ENCODE measurements at places on chromosomes 12 and 14.

- DNase-seq: no peak
These were observed 40.5 kb downstream of the RASSF3 start for GRCh38 chr12:64650762-64651161.

DNA sequence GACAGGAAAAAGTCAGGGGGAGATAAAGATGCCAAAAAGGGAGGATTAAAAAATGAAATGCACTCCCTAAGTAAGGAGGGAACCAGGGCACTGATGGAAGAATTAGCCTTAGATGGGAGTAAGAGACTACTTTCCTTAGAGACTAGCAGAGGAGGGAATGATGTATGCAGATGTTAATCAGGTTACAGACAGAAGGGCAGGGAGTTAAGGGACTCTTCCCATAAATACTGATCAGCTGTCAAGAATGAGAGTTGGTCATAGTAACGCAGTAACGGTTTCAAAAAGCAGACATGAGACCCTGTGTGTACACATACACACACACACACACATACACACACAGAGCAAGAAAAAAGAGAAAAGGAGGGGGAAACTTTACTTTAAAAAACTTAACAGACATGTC is 93.4 kb downstream of the PHLDA1 start:
- no peak for DNase-seq

DNA sequence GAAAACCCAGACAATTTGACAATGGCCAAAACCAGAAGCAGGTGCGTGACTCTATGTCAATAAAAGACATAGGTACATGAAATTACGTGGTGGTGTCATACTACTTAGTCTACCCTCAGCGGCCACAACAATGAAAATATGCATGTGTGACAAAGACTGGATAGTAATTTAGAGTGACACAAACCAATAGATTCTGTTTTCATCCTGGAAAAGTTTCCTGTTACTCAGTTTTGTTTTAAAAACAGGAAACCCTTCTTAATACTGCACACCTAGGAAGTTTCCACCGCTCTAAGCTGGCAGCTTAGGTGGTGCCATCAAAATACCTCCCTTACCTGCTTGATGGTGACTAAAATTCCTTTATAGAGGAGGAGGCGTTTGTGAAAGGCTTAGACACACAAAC is 15.1 kb downstream of the POU6F1 start:
- no peak for DNase-seq

DNA sequence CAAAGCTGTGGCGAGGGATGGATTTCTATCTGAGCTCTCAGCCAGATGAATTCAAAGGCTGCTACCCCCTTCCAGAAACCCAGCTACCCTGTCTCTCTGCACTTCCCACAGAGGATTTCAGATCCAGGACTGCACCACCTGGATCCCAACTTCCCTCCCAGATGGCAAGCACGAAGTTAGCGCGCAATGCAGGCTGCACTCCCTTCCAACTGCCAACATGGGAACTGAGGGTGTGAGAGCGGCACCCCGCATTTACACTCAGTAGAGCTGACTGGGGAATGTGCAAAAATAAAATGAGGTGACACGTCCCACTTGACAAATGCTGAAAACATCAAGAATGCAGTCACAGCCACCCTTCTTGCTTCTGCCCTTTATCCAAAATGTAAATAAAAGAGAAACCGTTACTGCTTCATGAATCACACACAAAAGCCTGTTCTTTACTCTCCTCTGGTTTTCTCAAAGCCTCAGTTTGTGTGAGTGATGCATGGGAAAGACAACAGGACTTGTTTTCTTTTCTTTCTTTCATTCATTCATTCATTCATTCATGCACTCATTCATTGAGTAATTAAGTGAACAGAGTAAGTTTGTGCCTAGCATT is 85.7 kb downstream of the ITPK1 start:
- no peak for DNase-seq

DNA sequence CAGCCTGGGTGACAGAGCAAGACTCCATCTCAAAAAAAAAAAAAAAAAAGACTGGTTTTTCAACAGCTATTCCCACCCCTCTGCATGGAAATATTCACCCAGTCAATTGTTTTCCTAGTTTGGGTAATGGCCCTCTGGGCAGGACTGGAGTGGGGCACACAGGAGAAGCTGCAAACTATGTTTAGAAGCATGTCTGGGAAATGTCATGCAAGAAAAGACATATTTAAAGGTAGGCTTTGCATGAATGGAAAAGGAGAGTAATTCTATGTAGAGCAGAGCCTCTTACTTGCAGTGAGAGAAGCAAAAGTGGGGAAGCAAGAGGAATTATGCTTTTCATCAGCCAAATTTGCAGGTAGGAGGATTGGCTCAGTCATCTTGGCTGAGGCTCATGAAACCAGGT is 276.5 kb upstream of the PLEKHG7 start:
- DNase-seq: no peak

DNA sequence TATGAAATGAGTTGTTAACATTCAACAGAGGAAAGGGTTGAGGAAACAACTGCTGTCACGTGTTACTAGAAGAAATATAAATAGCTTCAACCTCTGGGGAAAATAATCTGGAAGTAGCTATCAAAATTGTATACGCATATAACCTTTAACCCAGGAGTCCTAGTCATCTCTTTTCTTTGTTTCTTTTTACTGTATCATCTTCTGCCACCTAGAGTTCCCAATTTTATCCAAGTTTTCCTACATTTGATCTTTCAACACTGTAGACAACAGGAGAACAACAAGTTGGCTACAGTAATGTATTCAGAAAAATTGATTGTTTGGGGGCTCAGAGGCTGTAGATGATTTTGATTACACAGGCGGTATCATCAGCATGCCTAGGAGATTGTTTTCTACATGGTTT is 453.7 kb downstream of the FSCB start:
- no peak for DNase-seq

Data from urothelium cell line (cell line).